ENCODE measurements at places on chromosomes 5 and 9.
A peak's percentile ranks its signal among the peaks of the same experiment; 100 is the strongest.

DNA sequence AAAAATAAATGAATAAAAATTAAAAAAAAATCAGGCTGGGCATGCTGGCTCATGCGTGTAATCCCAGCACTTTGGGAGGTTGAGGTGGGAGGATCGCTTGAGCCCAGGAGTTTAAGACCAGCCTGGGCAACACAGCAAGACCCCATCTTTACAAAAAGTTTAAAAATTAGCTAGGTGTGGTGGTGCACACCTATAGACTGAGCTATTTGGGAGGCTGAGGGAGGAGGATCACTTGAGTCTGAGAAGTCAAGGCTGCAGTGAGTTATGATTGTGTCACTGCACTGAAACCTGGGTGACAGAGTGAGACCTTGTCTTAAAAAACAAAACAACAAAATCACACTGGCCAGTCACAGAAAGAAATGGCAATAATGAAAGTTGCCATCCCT lies 3.4 kb upstream of the CNTRL start:
- no peak for DNase-seq

DNA sequence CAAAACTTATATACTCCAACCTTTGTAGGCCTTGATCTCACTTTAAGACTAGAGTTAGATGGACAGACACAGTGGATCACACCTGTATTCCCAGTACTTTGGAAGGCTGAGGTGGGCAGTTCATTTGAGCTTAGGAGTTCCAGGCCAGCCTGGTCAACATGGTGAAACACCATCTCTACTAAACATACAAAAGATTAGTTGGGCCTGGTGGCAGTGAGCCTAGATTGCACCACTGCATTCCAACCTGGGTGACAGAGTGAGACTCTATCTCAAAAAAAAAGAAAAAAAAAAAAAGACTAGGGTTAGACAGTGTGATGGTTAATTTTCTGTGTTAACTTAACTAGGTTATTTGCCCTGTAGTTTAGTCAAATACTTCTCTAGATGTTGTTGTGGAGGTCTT lies 74.1 kb downstream of the CFAP95 start:
- no peak for DNase-seq

- DNase-seq, result no peak
Measured at GRCh38 chr5:156271569-156271968, 55.4 kb upstream of the SGCD start.

GRCh38 chr5:149267241-149267973 lies 4.3 kb upstream of the AFAP1L1 start:
- no peak for DNase-seq

DNA sequence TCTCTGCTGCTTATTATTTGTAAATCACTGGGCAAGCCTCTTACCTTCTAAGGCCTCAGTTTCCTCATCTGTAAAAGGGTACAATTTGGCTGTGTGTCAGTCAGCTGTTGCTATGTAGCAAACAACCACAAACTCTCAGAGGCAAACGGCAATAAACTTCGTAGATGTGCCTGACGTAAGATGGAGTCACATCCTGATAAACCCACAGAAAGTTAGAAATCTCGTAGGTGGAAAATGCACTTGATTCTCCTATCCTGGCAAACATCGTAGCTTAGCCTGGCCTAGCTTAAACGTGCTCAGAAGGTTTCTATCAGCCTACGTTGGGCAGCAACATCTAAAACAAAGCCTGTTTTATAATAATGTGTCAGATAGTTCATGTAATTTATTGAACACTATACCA lies 35.0 kb upstream of the UNC5A start:
- DNase-seq, result no peak

GRCh38 chr5:88823201-88823600 lies 59.8 kb downstream of the MEF2C start:
- DNase-seq, result no peak

DNA sequence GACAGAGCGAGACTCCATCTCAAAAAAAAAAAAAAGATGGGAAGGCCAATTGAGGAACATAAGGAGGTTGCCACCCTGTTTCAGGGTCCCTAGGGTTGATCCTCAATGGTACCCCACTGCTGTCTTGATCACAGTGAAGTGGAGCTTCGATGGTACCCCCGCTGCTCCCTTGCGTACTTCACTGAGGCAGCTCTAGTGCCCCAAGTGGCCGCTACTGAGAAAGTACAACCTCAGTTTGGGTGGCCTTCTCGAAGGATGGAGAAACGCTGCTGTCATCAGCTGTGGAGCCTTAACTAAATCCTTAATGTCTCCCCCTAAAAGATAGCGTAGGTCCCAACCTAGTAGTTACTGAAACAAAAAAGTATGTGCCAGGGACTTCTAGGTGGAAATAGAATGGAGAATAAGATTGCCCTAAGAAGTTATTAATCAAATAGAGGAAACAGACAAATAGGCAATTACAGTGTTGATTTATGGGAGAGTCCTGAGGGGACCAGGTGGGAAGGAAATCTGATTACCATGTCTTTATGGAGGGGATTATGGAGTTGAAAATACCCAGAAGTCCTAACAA lies 6.3 kb downstream of the TESK1 start:
- peak; percentile 29 for DNase-seq

GRCh38 chr9:37442556-37442955 lies 20.1 kb downstream of the GRHPR start:
- DNase-seq, result no peak

- DNase-seq, result no peak
Measured at GRCh38 chr5:110623874-110624273, 102.6 kb downstream of the TMEM232 start.

- DNase-seq, result no peak
Measured at GRCh38 chr9:33165263-33166151, 1.6 kb downstream of the B4GALT1 start.

GRCh38 chr5:142811866-142812557 lies 41.8 kb downstream of the ARHGAP26 start:
- DNase-seq, result no peak

DNA sequence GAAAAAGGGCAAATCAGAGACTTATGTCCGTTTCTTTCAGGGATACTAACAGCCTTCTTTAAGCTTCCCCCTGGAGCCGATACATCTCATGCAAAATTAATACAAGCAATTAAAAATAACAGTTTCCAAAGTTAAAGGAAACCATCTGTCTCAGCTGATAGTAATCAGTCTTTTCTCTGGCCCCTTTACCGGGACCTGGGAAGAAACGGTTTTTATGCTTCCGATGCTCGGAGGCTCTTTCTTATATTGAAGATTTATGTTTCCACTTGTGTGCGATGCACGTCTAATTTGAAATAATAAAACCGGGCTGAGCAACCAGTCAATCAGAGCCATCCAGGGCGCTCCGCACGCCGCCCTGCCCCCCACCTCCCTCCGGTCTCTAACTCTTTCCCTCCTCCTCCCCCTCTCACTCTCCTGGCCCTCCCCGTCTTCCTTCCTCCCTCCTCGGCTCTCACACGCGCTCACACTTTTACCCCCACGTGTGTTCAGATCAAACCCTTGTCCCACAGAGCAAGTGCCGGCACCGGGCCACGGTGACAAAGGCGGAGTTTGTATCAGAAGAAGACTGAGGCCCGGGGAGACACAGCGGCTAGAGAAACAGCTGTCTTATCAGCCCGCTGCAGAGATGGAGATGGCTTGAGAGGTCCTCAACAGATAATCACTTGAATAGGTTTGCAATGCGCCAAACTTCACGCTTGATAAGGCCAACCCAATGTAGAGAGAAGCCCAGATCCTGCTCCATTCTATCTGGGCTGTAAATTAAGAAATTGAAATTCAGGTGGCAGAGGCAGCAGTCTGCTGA lies 5.1 kb upstream of the ELAVL2 start:
- DNase-seq, result no peak

DNA sequence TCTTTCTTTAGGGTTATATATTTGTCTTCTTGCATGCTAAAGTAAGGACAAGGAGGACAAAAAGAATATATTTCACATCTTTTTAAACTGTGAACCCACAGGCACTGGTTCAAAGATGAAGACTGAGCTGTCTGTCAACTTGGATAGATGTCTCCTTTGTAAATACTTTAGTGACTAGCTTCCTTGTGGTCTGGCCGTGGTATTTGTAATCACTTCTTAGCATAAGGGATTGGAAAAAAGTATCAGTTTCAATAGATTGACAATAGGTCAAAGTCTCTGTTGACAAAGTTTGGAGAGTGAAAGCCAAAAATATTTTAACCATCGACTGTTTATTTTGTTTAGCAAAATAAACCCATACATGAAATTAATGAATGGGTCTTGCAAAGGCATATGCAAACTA lies 91.4 kb downstream of the TMEM167A start:
- no peak for DNase-seq

DNA sequence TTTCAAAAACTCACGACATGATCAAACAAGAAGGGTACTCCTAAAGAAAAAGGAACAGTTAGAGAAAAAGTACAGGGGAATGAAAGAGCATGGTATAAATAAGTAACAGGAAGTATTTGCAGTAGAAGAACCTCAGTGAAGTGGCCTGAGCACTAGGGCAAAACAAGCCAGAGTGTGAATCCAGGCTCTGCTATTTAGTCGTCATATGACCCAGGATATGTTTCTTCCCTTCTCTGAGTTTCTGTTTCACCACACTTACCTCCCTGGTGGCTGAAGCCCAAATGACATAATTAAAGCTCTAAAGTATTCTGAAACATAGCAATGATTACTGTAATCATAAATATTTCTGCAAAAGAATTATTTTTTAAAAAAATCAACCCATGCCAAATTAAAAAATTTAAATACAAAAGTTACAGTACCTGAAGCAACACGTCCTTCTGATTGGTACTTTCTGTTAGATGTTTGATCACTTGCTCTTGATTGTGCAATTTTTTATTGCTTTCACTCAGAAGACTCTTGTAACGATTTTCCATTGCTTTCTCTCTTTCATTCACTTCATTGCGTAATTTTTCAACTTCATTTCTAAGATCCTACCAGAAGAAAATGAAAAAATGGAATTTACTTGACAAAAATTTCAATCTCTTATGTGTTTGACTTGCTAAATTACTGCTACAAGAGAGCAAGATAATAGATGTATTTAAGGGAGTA lies 88.9 kb downstream of the CDK5RAP2 start:
- no peak for DNase-seq

DNA sequence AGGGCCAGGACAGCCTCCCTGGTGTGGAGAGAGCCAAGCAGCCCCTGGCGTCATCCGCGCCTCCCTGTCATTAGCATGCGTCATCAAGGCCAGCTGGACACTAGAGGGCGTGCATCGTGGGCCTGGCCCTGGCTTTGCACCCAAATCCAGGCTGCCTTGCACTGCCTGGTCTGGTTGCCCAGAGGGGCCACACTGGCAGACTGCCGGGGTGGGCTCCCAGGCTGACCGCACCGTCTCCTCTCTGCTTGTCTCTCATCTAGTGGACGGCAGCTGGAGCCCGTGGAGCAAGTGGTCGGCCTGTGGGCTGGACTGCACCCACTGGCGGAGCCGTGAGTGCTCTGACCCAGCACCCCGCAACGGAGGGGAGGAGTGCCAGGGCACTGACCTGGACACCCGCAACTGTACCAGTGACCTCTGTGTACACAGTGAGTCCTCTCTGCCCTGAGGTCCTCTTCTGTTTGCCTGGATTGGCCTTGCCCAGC lies 29.0 kb downstream of the HK3 start:
- peak; percentile 22 for DNase-seq

DNA sequence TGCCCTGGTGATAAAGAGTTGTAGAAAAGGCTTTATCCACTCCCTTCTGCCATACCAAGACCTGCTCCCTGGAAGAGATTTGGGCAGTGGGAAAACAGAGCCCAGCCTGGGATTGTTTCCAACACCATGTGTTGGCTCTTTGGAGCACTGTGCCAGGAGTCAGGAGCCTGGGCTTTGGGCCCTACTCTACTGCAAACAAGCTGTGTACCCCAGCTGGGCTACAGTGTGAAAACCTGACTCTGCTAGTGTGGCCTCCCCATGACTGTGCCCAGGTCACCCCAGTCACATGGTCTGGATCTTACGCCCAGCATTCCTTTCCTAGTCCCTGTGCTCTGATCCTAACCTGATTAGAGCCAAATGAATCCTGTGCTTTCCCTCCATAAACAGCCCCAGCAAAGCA lies 39.3 kb upstream of the SHB start:
- no peak for DNase-seq

GRCh38 chr5:172071309-172071875 lies 65.0 kb upstream of the FBXW11 start:
- DNase-seq, result no peak

DNA sequence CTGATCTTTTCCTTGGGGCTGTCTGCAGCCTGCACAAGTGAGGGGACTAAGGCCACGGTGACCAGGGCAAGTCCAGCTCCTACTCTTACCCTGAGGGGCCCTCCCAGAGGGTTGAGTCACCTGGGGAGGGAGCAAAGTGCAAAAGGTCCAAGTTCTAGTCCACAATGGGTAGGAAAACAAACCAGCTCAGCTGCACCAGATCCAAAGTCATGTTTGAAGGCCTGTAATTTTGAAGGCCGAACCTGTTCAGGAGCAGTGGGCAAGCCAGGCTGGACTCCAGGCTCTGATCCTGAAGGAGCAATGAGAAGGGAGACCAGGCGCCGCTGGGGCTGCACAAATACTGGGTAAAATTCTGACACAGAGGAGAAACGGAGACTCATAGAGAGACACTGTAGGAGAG lies 15.8 kb upstream of the TCF7 start:
- no peak for DNase-seq

- DNase-seq, result no peak
Measured at GRCh38 chr9:91214086-91214485, 147.6 kb downstream of the AUH start.

DNA sequence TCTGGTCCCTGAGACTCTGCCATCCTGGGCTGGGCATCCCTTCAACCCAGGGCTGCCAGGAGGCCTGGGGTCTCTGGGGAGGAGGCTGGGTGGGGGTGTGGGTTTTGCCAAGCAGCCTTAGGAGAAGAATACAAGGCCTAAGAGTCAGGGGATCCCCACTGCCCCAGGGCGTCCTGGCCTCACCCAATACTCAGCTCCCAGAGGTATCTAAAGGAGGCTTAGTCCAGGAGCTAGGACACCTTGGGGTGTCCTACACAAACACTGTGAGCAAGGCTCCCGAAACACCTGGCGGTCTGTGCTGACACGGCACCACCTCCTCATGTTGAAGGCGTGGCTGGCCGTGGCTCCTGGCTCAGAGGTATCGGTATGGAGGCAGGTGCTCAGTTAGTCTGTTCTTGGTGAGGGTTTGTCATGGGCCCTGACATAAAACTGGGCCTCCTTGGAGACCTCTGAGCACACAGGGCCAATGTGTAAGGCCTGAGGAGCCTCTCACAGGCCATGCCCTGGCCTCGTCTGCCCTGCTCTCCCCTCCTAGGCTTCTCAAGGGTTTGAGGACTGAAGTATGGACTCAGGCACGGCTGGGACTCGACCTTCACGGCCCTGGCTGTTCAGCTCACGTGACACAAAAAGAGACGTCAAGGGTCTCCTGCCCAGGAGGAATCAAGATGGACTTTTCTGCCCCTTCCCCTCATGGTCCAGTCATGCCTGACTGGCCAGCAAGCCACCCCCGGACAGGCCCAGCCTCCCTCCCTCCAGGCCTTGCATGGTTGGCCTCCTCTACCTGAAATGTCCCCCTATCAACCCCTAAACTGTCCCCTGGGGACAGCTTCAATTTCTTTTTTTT lies 277.3 kb downstream of the FSTL4 start:
- DNase-seq, result no peak

All from COR-L47 (cell line).